ENCODE measurements at places on chromosomes 16 and 17.

- DNase-seq: no peak
These were observed 79.5 kb downstream of the PMP22 start for GRCh38 chr17:15185625-15185991.

GRCh38 chr17:38996660-38997337 is 29.6 kb upstream of the FBXO47 start:
- DNase-seq: no peak

GRCh38 chr16:70151391-70151790 is 22.2 kb upstream of the CLEC18C start:
- no peak for DNase-seq

DNA sequence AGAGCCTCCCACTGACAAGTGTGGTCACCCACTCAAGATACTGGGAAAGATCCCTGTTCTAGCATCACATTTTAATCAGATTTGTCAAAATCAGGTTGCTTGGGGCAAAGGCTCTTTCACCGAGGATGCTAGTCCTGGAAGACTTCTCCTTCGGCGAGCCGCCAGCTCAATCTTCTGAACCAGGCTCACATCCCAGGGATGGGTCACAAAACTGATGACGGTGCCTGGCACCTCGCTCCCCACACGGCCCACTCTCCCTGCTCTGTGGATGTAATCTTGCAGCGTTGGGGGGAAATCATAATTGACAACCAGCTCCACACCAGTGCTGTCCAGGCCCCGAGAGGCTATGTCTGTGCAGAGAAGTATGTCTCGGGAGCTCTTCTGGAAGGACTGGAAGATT is 1.5 kb downstream of the DDX28 start:
- DNase-seq: no peak

- DNase-seq: no peak
These were observed 7.7 kb downstream of the CCL3L1 start for GRCh38 chr17:36188891-36189306.

DNA sequence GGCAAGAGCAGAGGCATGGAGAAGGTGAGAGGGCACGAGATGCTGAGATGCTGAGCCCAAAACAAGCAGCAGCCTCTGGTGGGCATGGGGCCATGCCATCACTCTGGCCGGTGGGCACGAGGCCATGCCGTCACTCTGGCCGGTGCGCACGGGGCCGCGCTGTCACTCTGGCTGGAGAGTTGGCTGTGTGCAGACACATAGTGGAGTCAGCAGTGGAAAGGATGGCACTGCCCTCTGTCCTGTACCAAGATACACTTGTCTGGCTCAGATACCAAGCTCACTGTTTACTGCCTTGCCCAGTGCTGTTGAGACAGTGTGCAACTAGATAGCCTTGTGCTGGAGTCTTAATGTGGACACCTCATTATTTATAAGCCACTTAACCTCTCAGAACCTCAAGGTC is 45.1 kb downstream of the CYB5D2 start:
- DNase-seq: no peak

DNA sequence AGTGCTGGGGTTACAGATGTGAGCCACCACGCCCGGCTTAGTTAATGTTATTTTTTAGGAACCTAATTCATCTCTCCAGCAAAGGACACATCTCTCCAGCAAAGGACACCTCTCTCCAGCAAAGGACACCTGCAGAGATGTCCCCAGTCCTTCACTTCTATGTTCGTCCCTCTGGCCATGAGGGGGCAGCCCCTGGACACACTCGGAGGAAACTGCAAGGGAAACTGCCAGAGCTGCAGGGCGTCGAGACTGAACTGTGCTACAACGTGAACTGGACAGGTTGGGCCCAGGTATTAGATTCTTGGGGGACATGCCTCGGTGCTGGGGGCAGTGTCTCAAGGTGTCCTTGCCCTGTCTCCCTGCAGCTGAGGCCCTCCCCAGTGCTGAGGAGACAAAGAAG is 4.7 kb downstream of the PFAS start:
- no peak for DNase-seq

DNA sequence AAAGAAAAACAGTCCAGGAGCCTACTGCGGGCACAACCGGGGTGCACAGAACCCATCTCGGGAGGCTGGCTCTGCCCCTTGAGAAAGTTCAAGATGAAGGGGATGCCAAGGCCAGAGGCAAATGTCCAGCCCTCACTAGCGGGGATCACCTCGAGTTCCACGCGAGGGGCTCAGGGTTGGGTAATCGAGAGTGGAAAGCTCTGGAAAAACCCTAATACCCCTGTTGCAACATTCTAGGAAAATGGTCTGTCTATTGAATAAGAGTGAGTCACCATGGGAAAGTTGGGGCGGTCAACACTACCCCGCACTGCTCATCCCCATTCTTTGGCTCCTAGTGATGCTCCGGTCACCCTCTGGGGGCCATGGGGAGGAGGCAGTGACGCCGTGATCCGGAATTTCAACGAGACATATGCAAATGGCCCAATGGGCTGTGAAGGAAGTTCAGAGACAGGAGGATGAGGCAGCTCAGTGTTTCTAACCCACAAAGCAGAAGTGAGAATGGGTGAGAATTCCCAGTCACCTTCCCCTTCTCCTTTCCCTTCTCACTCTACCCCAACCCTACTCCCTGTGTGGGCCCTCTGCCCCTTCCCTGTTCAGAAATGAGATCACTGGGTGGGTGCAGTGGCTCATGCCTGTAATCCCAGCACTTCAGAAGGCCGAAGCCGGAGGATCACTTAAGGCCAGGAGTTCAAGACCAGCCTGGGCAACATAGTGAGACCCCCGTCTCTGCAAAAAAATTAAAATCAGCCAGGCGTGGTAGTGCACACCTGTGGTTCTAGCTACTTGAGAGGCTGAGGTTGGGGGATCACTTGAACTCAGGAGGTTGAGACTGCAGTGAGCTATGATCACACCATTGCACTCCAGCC is 22.4 kb downstream of the SOCS3 start:
- no peak for DNase-seq

Data from left renal pelvis (tissue), 4 donors.